ENCODE measurements at places on chromosomes 11 and 22.
A peak's percentile ranks its signal among the peaks of the same experiment; 100 is the strongest.

DNA sequence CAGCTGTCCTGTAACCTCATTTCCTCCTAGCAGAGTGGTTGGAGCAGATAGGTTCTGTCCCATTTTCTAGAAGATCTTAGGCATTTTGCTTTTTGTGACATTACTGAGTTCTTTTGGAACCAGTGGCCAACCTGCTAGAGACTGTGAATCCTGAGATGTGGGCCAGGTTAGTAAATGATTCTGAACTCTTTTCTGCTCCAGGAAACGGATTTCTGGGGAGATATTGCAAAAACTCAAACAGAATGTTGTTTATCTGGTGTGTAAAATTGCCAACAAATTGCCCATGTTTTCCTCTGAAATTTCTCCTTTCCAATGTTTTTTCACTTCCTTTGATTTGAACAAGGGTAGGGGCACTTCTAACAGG is 32.7 kb downstream of the SLC6A5 start:
- DNase-seq = no peak

GRCh38 chr22:42078469-42079318 is 806 bp upstream of the SMDT1 start:
- DNase-seq = peak; percentile 34

DNA sequence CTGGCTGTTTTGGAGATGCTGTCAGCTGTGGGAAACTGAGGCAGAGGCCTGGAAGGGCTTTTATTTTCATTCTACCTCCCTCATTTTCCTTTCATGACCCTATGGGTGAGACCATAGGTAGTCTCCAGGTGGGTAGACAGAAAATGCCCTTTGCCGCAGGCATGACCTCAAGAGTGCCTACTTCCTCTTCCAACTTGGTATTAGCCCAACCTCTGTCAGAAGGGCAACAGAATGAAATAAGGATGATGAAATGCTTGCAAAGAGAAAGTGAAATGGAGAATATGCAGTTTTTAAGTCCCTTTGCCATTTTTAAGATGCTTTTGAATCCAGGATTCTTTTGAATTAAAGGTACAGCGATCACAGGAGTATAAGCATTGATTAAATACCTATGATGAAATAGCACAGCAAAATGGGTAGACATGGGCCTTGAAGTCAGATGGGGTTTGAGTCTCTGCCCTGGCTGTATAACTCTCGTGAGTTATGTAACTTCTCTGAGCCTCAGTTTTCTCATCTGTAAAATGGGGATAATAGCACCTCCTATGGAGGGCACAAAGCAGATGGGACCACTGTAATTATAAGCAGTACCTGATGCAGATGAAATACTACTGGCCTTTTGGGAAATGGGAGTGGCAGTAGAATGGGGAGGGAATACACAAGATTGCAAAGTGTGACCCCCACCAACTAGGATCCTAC is 3.7 kb downstream of the ASPHD2 start:
- DNase-seq = no peak

- DNase-seq = no peak
Observed at GRCh38 chr11:21567645-21568290, 625.1 kb upstream of the ANO5 start.

DNA sequence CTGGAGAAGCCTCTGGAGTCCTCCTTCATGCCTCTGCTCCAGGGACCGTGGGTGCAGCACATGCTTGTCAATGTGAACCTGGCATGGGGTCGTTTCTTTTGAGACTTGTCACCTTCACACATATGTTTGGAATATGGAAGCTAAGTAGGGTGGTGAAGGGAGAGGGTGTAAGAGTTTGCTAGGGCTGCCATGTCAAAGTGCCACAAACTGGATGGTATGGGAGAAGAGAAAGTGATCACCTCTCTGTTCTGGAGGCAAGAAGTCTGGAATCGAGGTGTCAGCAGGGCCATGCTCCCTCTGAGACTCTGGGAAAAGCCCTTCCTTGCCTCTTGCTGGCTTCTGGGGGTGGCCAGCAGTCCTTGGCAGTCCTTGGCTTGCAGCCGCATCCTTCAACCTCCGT is 8.7 kb upstream of the TSPAN18 start:
- DNase-seq = no peak

DNA sequence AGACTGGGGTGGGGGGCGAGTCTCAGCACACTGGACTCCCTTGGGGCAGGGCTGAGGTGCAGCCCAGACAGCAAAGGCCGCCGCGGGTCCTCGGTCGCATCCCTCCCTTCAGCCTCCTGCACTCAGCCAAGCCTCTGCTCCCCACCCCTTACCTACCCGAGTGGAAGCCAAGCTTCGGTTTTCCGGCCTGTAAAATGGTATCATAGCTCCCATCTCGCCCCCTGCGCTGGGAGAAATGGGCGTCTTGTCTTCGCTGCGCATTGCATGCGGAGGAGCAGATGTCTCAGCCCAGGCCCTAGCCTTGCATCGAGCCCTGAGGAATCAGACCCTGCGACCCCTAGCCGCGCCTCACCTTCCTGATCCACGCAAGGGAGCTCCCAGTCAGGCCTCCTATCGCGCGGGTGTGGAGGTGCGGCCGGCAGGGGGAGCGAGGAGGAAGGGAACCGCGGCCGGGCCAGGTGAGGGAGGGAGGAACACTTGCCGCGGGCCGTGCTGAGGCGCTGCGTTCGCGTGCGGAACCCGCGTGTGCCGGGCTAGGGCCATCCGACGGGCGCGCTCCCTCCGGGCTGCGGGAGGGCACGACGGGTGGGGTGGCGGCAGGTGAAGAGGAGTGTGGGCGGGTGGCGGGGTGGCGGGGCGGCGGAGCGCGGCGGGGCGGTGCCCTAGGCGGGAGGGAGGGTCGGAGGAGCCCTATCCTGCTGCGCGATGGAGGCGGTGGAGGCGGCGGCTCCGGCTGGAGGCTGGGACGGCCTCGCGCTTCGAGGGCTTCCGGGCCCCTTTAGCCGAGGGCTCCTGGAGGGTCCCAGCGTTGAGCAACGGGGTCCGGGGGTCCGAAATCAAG is 4.1 kb upstream of the TBX1 start:
- DNase-seq = peak; percentile 18

DNA sequence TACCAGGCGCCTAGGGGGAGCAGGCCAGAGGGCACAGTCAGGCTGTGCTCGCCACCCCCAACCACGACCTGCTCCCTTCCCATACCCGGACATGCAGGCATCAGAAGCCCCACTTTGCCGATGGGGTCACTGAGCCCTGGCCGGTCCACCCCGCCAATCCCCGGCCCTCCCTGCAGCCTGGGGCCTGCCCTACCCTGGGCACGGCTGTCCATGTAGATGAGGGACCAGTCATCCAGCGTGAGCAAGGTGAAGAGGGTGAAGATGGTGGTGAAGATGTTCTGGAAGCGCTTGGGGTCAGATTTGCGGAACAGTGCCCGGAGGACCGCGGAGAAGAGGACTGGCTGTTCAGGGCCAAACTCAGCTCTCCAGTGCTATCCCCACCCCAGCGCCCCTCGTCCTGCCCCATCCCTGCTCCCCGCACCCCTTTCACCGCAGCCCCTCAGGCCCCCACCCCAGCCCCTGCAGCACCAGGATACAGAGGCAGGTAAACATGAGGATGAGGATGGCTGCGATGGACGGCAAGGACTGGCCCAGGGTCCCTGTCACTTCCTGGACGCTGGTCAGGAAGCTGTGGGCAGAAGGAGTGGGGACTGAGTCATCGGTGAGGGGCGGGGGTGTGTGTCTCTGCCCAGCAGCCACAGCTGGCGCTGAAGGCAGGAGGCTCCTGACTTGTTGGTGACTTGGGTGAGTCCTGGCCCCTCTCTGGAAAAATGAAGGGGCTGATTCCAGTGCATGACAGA is 5.5 kb downstream of the CATSPER1 start:
- no peak for DNase-seq

- DNase-seq = no peak
Observed at GRCh38 chr11:8934742-8935488, 2.2 kb upstream of the C11orf16 start.

- no peak for DNase-seq
Observed at GRCh38 chr11:75743711-75744563, 24.6 kb upstream of the DGAT2 start.

- DNase-seq = no peak
Observed at GRCh38 chr11:95500466-95500865, 269.5 kb upstream of the SESN3 start.

Data from NCI-H1092 treated with DMSO at 0.1 percent for 48 hours (cell line).